ENCODE measurements at places on chromosomes 3 and 15.

DNA sequence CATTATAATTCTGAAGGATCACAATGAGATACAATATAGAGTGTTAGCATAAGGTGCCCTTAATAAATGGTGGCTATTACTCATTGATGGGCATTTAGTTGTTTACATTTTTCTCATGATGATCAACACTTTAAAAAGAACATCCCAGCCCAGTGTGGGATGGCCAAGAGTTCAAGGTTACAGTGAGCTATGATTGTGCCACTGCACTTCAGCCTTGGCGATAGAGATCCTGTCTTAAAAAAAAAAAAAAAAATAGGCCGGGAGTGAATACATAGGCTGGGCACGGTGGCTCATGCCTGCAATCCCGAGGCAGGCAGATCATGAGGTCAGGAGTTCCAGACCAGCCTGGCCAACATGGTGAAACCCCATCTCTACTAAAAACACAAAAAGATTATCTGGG is 1.6 kb upstream of the FXR1 start:
- DNase-seq: no peak

- DNase-seq: no peak
Observed at GRCh38 chr15:64865998-64866520, 24.3 kb downstream of the PLEKHO2 start.

DNA sequence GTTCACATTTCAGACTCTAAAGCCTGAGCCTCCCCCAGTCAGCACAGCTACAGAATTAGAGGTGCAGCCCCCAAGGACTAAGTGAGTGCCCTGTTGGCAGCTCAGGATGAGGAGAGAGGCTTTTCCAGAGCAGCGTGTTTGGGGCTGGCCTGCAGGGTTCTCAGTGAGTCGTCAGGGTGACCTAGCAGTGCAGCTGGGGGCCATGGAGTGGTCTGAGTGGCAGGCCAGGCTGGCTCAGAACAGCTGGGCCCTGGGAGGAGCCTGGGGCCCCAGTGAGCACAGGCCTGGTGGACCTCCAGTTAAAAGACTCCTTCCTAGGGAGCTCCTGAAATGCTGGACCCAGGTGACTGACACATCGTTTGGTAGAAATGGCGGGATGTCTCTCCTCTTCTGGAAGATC is 108.3 kb downstream of the SLC49A4 start:
- no peak for DNase-seq

GRCh38 chr3:10226293-10226692 is 22.0 kb upstream of the TATDN2 start:
- DNase-seq: no peak

GRCh38 chr3:142224482-142225072 is 808 bp downstream of the GK5 start:
- DNase-seq: no peak

DNA sequence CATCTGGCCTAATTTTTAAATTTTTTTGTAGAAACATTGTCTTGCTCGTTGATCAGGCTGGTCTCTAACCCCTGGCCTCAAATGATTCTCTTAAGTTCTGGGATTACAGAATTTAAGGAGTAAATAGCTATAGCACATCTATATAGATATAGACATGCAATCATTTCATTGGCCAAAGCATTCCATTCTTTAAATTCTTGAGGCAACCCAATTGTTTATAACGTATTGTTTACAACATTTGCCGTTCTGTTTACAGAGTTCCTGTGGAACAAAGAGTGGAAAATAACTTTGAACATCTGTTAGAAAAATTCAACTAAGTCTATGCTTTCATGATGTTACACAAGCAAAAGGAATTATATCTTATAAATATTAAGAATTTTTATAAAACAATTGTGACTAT is 205.2 kb upstream of the ROBO2 start:
- no peak for DNase-seq

- DNase-seq: no peak
Observed at GRCh38 chr15:44736181-44736765, at the start of gene TRIM69. Gene TRIM69 (plus strand): TSS chr15:44736528. CDS start chr15:44736705, 177 bp downstream.

- DNase-seq: no peak
Observed at GRCh38 chr15:58489289-58490085, 57.7 kb downstream of the LIPC start.

GRCh38 chr15:47439146-47440111 is 277.9 kb upstream of the SEMA6D start:
- no peak for DNase-seq

- no peak for DNase-seq
Observed at GRCh38 chr15:29770796-29771195, 51.5 kb downstream of the TJP1 start.

DNA sequence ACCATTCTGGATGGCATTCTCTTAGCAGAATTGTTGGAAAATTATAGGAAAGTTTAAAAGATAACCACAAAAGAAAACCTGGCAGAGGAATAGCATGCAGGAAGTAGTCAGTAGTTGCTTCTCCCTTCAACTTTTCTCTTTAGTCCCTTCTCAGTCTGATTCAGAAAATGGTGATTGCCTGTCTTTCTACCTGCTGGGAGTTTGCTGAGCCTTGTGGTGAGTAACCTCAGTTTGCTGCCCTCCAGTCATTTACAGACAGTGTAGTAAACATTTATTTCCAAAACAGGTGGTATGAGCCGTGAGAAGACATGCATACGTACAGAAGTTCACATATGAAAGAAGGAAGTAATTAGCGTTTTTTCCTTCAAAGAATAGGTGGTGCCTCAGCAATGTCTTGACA is 224.7 kb upstream of the POU1F1 start:
- DNase-seq: no peak

DNA sequence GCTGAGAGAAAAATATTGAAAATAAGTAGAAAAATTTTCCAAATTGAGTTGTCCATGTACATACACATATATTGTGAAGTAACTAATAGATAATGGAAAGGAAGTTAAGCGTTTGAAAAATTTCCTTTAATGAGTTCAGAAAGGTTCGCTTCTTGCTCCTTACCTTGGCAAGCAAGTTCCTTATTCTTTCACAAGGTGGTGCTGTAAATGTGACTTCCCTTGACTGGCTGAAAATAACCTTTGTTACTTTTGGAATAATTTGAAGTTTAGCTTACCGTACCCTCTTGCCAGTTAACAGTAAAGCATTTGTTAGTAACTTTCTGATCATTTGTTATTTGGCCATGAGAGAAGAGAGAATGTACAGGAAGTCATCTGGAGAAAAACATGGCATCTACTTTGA is 41.6 kb downstream of the PYDC2 start:
- peak; percentile 8 for DNase-seq

- DNase-seq: peak; percentile 78
Observed at GRCh38 chr15:101088788-101089578, 162.9 kb downstream of the CHSY1 start.

GRCh38 chr3:171874251-171874681 is 31.1 kb downstream of the TMEM212 start:
- peak; percentile 18 for DNase-seq

DNA sequence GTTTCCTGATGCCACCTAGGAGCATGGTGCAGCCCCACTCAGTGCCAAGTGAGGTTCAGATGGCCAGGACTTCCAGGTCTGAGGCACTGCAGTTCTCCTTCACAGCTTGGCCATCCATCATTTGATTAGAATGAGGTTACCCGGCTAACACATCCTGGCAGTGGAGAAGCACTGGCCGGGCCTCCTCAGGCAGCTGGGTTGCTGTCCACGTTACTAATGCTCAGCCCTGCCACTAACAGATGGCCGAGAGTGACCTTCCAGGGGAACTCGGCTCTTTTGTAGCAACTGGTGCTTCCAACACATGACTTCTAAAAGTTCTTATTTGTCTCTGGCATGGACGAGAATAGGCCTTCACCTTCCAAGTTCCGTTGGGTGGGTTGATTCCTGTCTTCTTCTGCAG is 204.6 kb upstream of the CFAP20DC start:
- DNase-seq: no peak

GRCh38 chr3:71303627-71304200 is 279.8 kb downstream of the FOXP1 start:
- DNase-seq: no peak

- peak; percentile 78 for DNase-seq
Observed at GRCh38 chr15:34366271-34367065, 528 bp downstream of the LPCAT4 start.

GRCh38 chr3:16801223-16801622 is 83.5 kb upstream of the PLCL2 start:
- no peak for DNase-seq

GRCh38 chr3:190552969-190553759 is 39.3 kb downstream of the IL1RAP start:
- DNase-seq: no peak

- no peak for DNase-seq
Observed at GRCh38 chr3:65625305-65625704, 413.4 kb downstream of the MAGI1 start.

GRCh38 chr15:73079565-73079964 is 27.3 kb downstream of the NEO1 start:
- DNase-seq: no peak

DNA sequence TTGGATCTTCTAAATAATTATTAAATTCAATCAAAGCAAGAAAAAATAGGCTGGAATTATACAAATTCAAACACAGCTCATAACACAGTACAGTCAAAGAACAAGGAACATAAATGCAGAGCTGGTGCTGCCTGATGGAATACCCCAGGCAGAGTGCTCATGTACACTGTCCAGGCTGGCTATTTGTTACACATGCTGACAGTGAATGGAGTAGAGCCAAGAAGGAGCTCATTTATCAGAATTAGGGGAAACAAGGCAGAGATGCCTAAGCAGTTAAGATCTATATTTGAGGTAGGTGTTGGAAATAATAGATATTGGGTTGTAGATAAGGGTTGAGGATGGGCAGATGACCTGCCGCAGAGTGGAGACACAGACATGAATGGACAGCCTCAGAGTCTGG is 788.2 kb upstream of the ARPP21 start:
- no peak for DNase-seq

GRCh38 chr3:134766290-134766689 is 28.8 kb upstream of the EPHB1 start:
- no peak for DNase-seq

- no peak for DNase-seq
Observed at GRCh38 chr3:43218921-43219320, 67.4 kb upstream of the SNRK start.

- no peak for DNase-seq
Observed at GRCh38 chr15:31295658-31296057, 31.0 kb upstream of the KLF13 start.

DNA sequence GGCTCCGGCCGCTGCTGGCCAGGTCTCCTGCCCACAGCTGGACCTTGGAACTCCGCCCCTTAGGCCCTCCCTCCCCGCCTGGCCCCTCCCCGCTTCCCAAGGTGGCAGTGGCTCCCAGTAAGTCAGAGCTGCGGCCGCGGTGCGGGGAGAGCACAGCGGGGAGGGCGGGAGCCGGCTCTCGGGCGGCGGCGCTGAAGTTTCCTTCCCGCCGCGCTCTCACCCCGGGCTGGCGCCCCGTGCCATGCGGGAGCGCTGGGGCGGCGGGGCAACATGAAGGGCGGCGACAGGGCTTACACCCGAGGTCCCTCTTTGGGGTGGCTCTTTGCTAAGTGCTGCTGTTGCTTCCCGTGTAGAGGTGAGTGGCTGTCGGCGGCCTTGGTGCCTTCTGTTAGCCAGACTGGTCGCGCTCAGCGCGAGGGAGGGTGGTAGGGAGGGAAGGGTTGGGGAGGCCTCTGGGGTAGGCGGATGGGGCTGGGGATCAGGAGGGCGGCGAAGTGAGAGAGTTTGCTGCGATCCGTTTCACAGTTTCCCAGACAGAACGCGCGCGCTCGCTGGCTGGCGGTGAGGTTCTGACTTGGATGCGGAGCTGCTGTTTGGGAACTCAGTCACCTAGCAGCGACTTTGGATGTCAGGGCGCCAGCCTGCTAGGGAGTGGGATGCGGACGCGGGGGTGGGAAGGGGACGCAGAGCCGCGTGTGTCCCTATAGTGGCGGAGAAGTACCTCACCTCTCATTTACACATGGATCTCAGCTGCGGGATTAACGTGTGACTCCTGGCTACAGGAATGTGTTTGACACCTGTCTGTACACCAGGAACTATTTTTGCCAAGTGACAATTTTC is 145.5 kb upstream of the UMPS start:
- peak; percentile 57 for DNase-seq

- DNase-seq: no peak
Observed at GRCh38 chr3:180421721-180422120, 180.2 kb upstream of the TTC14 start.

DNA sequence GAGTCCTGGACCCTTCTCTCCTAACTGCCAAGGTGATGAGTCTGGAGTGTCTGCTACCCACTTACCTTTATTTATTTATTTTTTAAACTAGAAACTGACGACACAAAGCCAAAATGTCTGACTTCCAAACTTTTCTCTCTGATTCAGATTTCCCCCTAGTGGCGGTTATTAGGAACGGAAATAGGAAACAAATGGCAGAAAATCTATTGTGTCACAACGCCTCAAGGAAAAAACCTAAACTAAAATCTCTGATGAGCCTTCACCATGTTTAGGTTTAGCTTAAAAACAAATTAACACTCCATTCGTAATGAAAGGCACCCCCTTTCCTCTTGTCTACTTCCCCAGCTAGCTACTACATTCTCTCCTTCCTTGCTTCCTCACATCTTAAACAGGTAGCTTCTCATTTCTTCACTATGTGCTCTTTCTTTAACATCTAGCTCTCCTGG is 94.0 kb upstream of the MEX3B start:
- peak; percentile 54 for DNase-seq

DNA sequence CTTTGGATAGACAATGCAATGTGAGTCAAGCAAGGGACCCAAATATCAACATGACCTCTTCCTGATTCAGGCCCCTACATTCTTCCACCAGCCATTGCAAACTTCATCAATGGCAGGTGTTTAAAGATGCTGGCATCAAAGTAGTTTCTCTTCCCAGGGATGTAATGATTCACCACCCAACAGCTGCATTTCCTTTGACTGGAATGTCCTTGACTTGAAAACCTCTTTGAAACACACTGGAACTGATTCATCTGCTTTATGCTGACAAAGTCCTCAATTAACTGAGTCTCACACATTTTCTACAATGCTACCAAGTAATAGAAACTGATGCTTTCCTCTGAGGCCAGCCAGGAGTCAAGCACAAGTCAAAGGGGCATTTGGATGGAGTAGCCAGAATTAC is 385.5 kb downstream of the GBE1 start:
- no peak for DNase-seq

GRCh38 chr3:155211266-155211665 is 82.2 kb downstream of the STRIT1 start:
- no peak for DNase-seq

DNA sequence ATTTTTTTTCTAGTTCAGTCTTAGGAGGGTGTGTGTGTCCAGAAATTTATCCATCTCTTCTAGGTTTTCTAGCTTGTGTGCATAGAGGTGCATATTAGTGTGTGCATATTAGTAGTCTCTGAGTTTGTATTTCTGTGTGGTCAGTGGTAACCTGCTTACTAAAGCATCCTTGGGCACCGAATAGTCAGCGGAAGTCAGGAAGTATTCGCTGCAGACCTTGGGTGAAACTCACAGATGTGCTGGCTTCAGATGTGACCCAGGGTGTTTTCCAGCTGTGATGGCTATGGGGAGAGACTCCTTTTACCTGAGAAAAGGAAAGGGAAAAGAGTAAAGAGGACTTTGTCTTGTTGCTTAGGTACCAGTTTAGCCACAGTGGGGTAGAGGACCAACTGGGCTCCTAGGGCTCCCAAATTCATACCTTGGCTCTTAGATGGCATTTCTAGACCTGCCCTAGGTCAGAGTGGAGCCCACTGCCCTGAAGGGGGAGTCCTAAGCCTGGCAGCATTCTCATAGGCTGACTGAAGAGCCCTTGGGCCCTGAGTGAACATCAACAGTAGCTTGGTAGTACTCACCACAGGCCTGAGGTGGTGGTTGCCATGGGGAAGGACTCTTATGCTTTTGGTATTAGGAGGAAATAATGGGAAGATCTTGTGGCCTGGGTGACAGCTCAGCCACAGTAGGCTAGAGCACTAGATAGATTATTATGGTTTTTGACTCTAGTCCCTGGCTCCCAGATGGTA is 286.0 kb upstream of the ZPLD1 start:
- DNase-seq: no peak

All from RWPE1 (cell line).